ENCODE measurements at places on chromosomes 12 and 14. TPM values are rescaled to one million over a fixed set of nuclear protein-coding genes. Genes with fewer than 3 reads are reported as not detected.

- no peak for DNase-seq
Observed at GRCh38 chr12:51404627-51405026, 13.4 kb upstream of the GALNT6 start.

DNA sequence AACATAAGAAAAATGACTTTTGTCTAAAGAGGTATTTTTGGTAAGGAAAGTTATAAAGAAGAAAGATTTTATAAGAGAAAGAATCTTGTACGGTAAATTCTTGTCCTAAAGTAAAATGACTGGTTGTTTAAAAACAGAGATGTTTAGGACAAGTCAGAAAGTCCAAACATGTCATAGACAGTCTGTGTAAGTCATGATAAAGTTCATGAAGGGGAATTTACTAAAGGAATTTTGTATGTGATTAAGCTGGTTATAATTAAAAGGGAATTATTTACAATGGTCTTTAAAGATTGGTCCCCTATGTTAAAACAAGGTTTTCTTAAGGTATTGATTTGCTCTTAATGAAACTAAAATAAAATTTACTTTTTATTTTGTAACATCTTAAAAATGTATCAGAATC, 269.4 kb upstream of the CCDC196 start:
- DNase-seq = no peak

- no peak for DNase-seq
Observed at GRCh38 chr14:75184492-75184891, 8.1 kb upstream of the TMED10 start.

RFX4 gene
- total RNA-seq = not detected

DNA sequence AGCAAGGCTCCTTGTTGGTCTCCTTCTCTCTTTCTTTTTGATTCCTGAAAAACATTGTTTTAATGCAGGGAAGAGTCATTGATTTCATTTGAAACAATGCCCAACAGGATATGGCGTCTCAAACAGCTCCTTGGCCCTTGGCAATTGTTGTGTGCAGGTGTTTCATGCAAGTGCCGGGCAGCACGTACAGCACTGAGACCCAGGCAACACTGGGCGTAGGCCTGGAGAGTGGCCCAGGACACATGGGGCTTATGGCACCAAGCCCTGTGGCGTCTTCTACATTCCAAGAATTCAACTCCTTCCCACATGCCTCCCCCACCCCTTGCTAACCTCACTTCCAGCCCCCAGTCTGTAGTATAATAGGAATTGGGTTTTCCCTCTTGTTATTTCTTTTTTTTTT, 230.4 kb downstream of the SPTSSA start:
- DNase-seq = no peak

CLEC1B gene
- total RNA-seq = not detected

POU6F1 gene
- total RNA-seq = 10.2 TPM

- peak; percentile 86 for DNase-seq
Observed at GRCh38 chr12:124386059-124386458, 91.2 kb downstream of the RFLNA start.

DNA sequence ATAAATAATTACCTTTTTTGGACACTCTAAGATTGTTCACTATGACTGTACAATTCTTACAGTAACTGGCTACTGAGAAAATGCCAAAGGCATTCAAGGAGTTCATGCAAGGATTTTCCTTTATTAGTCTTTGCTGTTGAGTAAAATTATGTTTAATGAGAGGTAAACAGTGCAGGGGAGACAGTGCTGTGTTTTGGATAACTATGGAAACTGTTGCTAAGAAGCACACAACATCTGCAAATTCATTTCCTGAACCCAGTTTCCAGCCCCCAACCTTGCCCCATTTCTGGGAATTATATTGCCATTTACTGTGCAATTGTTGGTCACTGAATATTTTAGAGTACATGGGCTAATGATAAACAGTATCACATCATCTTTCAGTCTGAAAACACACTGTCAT, 1005.8 kb downstream of the TRHDE start:
- no peak for DNase-seq

EPYC gene
- total RNA-seq = not detected

ESPL1 gene
- 0.42 TPM for total RNA-seq

- no peak for DNase-seq
Observed at GRCh38 chr14:58549105-58549757, 88.5 kb upstream of the DACT1 start.

GRCh38 chr12:12440784-12441428, 84.0 kb downstream of the BORCS5 start:
- DNase-seq = no peak

DNA sequence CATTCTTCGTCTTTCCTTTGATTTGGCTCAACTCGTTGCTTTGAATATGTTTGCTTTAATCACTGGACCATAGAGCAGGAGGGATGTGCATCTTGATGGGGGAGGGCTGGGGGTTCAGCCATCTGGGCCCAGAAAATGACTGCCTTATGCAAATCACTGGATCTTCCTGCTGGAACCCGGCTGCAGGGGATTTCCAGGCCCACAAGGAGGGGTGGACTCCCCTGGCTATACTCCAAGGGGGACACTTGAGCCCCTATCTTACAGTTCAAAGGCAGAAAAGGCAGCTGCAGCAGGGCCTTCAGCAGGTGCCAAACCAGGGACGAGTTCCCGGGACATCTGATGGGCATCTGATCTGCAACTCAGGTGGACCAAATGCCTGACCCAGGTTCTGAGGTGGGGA, 122.5 kb downstream of the DICER1 start:
- no peak for DNase-seq

DNA sequence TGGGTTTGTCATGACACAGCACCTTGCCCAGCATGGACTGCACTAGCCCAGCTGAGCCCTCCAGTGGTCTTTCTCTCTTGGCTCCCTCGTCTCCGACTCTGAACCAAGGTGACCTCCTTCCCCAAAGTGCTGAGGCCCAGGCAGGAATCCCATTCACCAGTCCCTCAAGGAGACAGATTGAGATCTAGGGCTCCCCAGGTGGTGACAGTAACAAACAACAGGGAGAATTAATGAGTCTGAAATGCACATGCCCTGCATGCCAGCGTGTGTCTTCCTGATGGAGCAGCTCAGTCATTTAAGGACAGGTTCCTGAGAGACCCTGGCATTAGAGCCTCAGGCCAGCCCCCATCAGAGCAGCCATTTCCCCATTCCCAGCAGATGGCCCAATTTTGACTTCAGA, 51.4 kb upstream of the OAS1 start:
- no peak for DNase-seq
